ENCODE measurements at places on chromosomes 3 and 15.
A peak's percentile ranks its signal among the peaks of the same experiment; 100 is the strongest.

- no peak for DNase-seq
Measured at GRCh38 chr3:53226841-53227407, 28.9 kb downstream of the TKT start.

- no peak for DNase-seq
Measured at GRCh38 chr15:100710222-100710621, 107.8 kb downstream of the ASB7 start.

DNA sequence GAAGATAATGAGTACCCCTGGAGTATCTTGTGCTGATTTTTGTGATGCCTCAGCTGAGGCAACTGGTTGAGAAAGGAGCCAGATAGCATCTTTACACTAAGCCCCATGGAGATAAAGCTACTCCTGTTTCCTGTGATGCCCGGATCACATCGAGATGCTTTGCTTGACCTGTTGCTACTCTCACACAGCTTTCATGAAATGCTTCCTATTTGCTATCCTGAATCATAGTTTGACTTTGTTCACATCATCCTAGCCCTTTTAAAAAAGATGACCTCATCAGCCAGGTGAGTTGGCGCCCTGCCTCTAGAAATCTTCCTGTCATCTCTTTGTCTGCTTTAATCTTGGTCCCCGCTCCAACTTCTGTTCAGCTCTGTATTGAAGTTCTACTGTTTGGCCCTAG lies 409.6 kb upstream of the TBL1XR1 start:
- peak; percentile 9 for DNase-seq

DNA sequence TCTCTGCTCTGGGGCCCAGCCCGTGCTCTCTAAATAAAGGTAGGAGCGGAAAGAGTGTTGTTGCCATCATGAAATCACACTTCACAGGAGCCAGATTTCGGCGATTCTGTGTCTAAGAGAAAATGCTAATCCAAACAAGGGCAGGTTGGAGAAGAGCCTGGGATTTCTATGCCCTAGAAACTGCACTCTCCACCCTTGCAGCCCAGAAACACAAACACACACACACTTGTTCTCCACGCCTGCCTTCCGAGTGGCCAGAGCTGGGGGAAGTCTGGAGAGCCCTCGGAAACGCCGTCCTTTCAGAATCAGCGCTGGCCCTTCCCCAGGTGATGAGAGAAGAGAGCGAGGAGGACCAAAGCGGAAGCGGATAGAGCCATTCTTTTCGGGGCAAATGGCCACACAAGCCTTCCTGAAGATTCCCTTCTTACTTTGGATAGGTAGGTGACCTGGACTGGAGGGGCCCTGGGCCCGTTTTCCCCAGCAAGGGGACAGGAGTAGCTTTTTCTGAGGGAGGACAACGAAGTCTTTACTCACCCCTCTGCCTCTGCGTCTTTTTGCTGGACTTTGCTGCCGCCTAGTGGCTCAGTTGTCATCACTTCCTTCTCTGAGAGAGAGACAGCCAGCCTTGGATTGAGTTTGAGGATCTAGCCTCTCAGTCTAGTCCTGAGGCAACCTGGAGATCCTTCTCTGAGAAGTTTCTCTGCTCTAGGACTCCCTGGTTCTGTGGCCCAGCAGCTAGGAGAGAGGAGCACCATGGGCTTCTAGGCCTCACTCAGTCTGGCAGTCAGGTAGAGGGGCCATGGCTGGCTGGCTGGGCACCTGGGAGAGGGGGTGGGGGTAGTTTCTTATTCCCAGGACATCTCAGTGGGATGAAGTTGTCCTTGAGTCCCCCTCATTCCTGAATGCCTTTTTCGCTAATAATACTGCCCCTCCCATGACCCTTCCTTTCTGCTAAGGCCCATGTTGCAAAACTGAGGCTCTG lies 37.7 kb downstream of the SENP8 start:
- DNase-seq: peak; percentile 83

DNA sequence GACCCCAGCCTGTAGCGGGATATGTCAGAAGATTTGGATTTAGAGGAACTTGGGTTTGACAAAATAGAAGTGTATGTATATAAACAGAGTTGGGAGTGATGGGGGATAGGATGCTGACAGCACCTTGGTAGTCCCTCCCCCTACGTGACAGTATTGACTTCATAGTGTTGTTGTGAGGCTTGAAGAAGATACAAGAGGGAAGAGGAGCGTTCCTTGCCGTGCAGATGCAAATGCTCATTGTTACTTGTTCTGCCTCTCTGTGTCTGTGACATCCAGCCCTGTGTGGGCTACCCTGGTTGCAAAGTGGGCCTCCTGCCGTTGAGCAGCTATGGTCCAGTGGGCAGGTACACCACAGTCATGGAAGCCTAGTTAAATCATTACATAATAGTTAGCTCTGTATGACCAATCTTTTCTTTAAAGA lies 45.0 kb downstream of the SMAD3 start:
- DNase-seq: no peak

DNA sequence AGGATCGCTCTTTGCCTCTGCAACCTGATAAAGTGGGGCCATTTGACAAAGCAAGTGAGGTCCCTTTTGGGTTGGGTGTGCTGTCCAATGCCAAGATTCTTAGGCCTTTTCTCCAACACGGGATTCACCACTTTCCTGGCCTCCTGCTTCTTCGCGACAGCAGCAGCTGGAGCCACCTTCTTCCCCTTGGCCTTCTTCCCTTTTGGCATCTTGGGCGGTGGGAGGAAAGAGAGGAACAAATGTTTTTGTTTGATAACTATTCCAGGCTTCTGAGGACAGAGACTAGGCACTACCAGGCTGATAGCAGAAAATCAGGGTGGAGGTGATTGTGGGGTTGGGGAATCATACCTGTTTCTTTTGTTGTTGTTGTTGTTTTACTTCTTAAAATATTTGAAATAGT lies 30.0 kb upstream of the FAM81A start:
- DNase-seq: no peak

- DNase-seq: peak; percentile 35
Measured at GRCh38 chr15:73851689-73852088, 21.7 kb upstream of the TBC1D21 start.

DNA sequence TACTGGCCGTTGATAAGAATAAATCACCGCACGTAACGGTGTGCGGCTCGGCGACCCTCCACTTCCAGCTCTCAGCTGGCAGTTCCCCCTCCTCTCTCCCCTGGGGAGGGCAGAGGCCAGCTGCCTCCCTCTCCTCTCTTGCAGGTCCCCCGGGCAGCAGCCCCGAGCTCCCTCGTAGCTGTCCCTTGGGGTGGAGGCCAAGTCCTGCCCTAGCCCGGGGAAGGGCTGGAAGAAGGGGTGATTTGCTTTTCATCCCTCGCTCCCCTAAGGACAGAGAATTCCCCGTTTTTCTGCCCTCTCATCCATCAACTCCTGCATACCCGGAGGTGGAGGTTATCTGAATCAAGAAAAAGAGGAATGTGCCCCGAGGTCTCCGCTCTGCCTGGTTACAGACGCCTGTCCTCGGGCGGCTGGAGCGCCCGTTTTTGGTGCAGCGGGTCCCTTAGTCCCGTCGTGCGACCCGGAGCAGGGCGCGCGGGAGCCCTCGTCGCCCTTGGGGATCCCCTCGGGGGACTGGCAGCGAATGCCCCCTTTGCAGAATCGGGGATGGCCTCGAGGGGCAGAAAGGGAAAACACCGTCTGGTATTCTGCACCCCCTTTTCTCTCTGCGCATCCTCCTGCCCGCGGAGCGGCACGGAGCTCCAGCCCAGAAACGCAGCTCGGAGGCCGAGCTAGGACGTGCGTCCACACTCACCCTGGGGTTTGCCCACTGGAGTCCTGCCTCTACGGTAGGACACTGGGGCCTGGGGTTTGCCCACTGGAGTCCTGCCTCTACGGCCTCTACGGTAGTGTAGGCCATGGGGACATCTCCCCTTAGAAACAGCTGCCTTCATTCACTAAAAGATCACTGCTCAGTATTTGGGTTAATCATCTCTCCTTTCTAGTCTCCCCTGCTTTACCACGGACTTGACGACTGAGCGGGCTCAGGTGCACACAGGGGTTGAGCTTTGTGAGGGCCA lies 2.2 kb downstream of the PTPRG start:
- no peak for DNase-seq

GRCh38 chr3:182412066-182412465 lies 381.2 kb upstream of the ATP11B start:
- no peak for DNase-seq

DNA sequence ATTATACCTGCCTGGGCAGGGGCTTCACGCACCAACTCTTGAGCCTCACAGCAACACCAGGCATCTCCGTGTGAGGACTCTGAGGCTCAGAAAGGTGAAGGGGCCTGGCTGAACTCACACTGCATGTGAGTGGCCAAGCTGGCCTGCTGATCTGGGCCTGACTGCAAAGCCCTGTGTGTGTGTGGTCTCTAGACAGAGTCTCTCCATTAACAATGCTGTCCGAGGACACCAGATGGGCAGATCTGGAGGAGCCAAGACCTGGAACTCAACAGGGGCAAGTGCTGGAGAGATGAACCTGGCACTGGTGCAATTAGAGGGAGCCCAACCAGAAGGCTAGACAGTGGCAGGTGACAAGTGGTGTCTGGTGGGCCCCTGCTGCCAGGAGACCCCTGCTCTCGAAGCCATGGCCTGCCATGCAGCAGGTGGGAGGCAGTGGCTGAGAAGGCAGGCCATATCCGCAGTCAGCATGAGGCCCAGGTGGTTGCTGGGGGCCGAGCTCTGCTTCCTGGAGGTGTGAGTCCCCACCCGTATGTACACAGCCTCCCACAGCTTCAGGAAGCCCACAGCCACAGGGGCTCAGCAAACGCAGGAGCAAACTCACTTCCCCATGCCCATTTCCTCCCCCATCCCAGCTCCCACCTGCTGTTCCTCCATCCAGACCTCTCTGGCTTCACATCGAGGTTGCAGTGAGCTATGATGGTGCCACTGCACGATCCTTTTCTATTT lies 39.0 kb downstream of the CYP11A1 start:
- DNase-seq: no peak

DNA sequence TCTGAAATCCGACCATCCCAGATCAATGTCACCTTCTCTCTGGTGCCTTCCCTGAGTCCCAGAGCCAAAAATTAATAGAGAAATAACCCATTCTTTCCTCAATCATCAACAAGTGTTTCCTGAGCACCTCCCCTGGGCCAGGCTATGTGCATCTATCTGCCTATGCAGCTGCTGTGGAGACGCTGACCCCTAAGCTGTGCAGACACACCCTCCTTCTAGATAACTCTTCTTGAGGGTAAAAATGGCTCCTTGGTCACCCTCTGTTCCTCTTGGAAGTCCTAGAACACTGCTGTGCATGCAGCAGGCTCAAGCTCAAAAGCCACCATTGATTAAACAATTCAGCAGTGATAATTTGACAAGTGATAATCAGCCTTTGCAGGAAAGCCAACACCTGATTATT lies 18.4 kb downstream of the CA12 start:
- DNase-seq: no peak

- DNase-seq: no peak
Measured at GRCh38 chr3:122621112-122621511, 43.7 kb downstream of the PARP15 start.

GRCh38 chr15:70530906-70531305 lies 232.5 kb downstream of the UACA start:
- no peak for DNase-seq

- DNase-seq: peak; percentile 44
Measured at GRCh38 chr15:63157891-63158431, 684 bp upstream of the RPS27L start.

DNA sequence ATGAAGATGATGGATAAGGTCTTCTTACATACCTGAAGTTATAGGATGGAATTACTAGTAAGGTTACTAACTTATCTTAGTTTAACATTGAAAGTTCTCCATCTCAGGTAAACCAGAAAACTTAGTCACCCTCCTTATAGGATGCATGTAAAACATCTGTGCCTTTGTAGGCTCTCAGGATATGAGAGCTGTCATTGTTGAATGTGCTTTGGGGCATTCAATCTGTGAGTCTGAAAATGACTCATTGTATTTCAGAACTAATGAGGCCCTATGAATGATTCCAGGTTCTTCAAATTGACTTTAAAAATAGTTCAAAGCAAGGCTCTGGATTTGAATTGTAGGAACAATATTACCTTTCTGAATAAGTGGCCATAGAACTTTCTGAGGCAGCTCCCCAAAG lies 237.7 kb upstream of the AZI2 start:
- DNase-seq: no peak

GRCh38 chr3:73271-73670 lies 123.3 kb upstream of the CHL1 start:
- no peak for DNase-seq

- DNase-seq: no peak
Measured at GRCh38 chr3:15216501-15216900, 10.5 kb downstream of the CAPN7 start.

- no peak for DNase-seq
Measured at GRCh38 chr3:129586746-129587430, 19.6 kb downstream of the PLXND1 start.

DNA sequence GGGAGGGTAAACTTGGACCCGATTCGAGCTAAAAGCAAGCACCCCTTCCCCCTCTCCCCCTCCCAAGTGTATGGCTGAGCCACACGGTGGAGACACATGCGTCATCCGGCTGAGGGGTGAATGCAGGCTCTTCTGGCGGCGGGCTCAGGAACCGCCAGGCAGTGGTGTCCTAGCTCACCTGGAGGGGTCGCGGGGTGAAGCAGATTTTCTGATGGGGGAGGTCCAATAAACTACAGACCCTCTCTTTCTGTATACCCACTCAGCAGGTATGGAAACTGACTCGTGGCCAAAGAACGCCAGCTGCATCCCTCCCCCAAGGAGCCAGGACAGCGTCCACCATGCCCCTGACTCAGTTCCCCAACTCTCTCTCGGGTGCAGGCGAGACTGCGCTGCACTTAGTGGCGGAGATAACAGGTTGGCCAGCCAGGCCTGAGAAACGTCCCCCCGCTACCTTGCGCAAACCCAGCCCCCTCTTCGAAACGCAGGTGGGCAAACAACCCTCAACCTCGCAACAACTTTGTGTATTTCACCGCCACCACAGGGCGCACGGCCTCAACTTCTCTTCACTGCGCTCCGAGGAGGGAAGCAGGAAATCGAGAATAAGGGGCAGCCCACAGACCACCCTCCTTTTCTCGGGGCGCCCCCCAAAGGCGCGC lies 1.3 kb downstream of the MAGI1 start:
- peak; percentile 9 for DNase-seq

GRCh38 chr15:67917037-67917436 lies 77.2 kb upstream of the RNU6-1 start:
- no peak for DNase-seq

DNA sequence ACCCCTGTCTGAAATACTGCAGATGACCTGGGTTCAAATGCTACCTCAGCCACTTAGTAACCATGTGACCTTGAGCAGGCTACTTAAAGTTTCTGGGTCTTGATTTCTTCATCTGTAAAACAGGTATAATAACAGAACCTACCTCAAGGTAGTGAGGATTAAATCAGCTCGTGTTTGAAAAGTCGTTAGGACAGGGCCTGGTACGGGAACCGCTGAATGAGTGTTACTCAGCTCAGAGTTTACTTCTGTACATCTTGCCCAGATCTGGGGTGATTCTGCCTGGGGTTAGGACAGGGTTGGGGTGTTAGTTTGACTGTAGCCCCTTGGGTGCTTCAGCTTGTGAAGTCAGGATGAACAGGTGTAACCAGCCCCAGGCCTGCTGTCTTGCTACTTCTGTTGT lies 1.8 kb downstream of the SEMA4B start:
- no peak for DNase-seq

GRCh38 chr3:13796701-13797460 lies 83.0 kb downstream of the WNT7A start:
- DNase-seq: no peak

Data from activated T-cell treated with anti-CD3 and anti-CD28 coated beads, Interleukin-2, amount 50 U/mL, for 72 hours (primary cell).